NCI-H2107 (cell line): ENCODE measurements at places on chromosomes 6 and 20.

GRCh38 chr6:150905769-150906168 is 40.3 kb downstream of the MTHFD1L start:
- DNase-seq, result no peak

GRCh38 chr20:48329676-48330664 is 497.8 kb downstream of the PREX1 start:
- DNase-seq, result no peak

DNA sequence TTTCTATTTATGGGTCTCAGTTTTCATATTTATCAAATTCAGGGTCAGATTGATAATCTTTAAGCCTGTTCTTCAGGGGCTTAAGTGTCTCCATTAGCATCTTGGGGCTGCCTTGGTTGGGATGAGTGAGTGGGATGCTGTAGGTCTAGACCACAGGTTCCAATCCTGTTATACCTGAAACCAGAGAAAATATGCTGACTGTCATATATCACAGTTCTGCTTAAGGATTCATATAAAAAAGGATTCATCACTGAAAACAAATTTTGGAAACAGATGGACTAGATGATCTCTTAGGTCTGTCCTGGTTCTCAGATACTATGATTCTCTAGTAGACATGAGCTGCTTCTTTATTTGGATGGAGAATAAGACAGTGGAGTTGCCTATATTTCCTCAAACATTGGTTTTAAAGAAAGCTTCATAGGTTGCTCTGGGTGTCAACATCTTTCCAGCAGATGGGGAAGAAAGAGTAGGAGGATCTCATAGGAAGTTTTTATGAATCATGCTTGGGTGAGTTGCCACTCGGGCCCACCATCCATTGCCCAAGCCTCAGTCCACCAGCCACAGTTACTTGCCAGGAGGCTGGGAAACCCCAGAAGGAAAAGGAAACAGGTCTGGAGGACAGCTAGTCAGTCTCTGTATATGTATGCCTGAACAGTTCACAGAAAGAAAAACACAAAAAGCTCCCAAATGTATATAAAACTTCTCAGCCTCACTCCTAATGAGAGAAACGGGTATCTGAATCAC is 42.9 kb upstream of the MAP7 start:
- no peak for DNase-seq

GRCh38 chr20:40706977-40707582 is 18.0 kb upstream of the MAFB start:
- DNase-seq, result no peak

DNA sequence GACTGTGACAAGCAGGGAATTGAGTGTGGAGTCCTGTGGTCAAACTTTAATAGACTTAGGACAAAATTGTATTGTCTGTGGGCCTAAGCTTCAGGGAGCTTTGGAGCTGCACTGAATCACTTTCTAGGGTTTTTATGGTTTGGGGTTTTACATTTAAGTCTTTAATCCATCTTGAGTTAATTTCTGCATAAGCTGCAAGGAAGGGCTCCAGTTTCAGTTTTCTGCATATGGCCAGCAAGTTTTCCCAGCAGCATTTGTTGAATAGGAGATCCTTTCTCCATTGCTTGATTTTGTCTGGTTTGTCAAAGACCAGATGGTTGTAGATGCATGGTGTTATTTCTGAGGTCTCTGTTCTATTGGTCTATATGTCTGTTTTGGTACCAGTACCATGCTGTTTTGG is 113.4 kb upstream of the NXT1 start:
- no peak for DNase-seq

GRCh38 chr6:39915866-39916265 is 18.4 kb downstream of the MOCS1 start:
- DNase-seq, result no peak
